ENCODE measurements at places on chromosomes 3 and 15.

DNA sequence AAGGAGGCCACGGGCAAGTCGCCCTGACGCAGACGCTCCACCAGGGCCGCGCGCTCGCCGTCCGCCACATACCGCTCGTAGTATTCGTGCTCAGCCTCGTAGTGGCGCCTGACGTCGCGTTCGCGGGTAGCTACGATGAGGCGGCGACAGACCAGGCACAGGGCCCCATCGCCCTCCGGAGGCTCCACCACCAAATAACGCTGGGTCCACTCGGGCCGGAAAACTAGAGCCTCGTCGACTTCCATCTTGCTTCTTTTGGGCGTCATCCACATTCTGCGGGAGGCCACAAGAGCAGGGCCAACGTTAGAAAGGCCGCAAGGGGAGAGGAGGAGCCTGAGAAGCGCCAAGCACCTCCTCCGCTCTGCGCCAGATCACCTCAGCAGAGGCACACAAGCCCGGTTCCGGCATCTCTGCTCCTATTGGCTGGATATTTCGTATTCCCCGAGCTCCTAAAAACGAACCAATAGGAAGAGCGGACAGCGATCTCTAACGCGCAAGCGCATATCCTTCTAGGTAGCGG lies at the start of gene EPM2AIP1:
TSS of gene EPM2AIP1 (minus strand) at position 326 of the 520 bp plus-strand sequence. CDS start at position 272, 54 bp downstream.
- DNase-seq: no peak

- no peak for DNase-seq
These were observed 656.0 kb upstream of the GRM7 start for GRCh38 chr3:6204891-6205290.

GRCh38 chr15:54307252-54307902 lies 329.1 kb downstream of the UNC13C start:
- no peak for DNase-seq

DNA sequence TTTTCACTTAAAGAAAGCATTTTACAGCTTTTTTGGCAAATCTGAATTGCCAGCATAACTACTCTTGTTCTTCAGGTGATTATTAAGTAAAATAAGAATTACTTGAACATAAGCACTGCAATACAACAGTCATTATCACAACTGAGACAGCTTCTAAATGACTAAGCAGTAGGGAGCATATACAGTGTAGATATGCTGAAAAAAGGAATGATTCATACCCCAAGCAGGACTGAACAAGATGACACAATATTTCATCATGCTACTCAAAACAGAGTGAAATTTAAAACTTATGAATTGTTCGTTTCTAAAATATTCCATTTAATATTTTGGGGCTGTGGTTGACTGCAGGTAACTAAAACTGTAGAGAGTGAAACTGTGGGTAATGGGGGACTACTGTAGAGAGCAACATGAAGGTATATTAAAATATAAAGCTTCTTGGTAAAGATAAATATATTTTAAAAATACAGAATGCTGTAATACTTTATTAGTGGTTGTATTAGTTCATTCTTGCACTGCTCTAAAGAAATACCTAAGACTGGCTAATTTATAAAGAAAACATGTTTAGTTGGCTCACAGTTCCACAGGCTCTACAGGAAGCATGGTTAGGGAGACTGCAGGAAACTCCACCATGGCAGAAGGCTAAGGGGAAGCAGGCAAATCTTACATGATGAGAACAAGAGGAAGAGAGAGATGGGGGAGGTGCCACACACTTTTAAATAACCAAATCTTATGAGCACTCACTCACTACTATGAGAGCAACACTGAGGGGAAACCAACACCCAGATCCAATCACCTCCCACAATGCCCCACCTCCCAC lies 84.8 kb downstream of the DCLK3 start:
- DNase-seq: no peak

DNA sequence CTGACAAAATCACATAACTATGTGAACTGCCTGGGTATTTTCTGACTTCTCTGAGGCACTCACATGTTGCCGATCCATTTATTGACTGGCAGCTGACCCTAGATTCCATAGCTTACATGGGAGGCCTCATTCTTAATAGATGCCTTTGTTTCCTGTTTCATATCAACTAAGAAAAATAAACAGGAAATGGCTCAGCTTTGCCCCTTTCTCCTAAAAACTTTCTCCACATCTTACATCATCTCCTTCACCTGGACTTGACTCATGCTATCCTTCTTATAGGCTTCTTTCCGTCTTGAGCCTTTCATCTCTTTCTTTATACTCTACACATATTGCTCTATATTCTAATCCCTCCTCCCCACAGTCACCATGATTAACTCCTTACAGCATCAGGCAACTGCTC lies 38.0 kb downstream of the TXNRD3 start:
- DNase-seq: no peak

DNA sequence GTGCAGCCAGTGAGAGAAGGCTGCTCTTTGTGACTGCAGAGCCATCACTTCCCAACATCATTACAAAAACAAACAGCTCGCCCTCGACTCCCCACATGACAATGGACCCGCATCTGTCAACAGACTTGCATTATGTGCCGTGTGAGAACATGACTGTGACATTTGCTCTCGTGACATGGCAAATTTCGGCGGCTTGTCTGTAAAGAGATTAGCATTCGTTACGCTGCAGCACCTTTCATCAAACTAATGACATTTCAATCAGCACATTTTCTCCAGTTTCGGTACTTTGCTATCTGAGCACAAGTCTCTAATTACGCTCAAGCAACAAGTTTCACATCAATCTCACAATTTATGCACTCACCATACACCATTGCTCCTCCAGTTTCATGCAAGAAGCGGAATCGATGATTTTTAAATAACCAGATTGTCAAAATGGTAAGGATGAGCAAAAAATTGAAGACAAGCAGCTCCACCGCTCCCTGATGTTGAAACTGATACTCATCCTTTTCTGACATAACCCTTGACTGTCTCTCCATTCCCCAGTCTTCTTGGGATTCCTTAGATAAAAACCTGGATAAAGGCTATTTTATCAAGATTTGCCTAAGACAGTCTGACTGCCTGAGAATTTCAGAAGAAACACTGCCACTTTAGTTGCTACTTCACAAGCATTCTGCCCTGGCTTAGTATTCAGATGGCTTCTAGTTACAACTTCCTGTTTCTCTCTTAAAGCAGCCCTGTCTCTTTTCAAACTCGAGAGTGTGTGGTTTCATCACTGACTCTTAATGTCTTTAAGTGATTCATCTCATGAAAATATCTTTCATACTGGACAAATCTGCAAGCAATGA lies at the start of gene SLC9A9:
TSS of gene SLC9A9 (minus strand) at position 682 of the 845 bp plus-strand sequence. CDS start at position 536, 146 bp downstream.
- DNase-seq: peak; percentile 49

- no peak for DNase-seq
These were observed 121.7 kb downstream of the ZMAT3 start for GRCh38 chr3:178949896-178950295.

DNA sequence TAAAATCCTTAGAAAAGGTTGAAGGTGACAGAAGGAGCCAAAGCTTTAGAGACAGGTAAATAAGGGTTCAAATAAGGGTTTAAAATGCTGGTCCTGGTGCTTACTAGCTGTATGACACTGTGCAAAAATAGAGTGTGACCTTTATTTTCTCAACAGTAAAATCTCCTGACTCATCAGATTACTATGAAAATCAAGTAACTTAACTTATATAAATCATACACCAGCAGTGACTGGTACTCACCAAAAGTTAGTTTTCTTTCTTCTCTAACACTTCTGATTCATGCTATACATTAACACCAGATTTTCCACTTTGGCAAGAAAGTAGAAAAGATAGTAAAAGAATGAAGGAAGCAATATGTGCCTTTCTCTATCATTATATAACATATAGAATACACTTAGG lies 205.9 kb upstream of the GBE1 start:
- DNase-seq: no peak

- no peak for DNase-seq
These were observed 133.3 kb downstream of the RPLP1 start for GRCh38 chr15:69585937-69586336.

DNA sequence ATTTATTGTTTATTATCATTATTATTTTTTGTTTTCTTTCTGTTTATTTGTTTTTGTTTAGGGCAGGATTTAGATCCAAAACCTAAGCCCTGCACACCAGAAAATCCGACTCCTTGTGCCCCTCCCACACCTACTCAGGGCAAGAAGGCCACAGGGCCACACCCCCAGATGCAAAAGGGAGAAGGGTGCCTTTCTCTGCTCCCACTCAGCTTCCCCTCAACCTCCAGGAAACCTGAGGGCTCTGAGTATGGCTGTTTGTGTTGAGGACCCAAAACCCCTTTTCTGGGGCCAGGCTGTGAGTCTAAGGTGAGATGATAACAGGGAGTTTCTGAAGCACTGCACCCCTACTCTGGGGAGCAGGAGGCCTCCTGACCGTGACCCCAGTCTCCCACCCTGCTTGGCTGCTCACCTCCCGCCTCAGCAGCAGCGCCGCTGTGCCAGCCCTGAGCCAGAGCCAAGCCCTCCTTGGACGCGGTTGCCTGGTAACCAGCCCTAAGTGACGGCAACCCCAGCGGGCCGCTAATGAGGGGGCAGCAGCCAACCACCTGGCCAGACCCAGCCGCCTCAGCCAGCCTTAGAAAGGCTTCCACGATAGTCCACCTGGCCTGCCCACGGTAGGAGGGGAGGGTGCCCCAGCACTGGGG lies 6.4 kb upstream of the C15orf39 start:
- no peak for DNase-seq

GRCh38 chr15:100277087-100277855 lies 64.5 kb downstream of the ADAMTS17 start:
- DNase-seq: no peak

DNA sequence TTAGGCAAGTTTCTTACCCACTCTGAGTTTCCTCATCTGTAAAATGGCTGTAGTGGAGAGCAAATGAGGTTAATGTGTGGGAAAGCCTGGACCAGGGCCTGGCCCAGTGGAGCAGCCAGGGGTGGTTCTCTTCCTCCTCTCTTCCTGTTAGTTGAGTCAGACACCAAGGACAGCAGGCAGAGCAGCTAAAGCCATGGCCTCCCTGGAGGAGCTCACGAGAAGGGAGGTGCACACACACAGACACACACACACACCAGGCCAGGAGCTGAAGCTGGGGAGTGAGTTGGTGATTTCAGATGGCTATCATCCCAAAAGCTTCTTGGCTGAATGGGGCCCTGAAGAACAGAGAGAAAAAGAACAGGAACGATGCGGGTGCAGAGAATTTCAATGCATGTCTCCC lies 33.2 kb upstream of the TSPAN3 start:
- DNase-seq: no peak

GRCh38 chr3:89278302-89279025 lies 171.0 kb downstream of the EPHA3 start:
- no peak for DNase-seq

- DNase-seq: no peak
These were observed 13.0 kb upstream of the TMEM115 start for GRCh38 chr3:50372349-50372748.

DNA sequence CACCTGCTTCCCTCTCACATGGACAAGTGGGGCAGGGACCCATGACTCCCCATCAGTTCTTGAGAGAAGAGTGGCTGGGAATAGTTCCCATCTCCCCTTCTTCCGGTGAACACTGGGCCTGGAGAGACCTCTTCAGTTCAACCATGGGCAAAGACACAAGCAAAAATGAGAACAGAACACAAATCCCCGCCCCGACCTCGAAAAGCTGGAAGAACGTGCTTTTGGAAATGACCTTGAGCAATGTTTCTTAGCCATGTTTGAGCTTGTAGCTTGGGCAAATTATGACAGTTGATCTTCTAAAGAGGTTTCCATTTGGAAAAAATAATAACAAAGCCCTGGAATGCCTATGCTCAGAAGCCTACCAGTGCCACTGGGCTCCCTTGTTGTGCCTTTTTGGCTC lies 59.0 kb downstream of the FAM174B start:
- no peak for DNase-seq

GRCh38 chr15:83380059-83380458 lies 67.1 kb upstream of the SH3GL3 start:
- DNase-seq: no peak

GRCh38 chr3:170502297-170502696 lies 83.6 kb downstream of the SLC7A14 start:
- DNase-seq: no peak

GRCh38 chr3:150238995-150239619 lies 169.0 kb upstream of the TSC22D2 start:
- DNase-seq: no peak

- DNase-seq: no peak
These were observed 412 bp downstream of the SLC41A3 start for GRCh38 chr3:126083511-126083912.

DNA sequence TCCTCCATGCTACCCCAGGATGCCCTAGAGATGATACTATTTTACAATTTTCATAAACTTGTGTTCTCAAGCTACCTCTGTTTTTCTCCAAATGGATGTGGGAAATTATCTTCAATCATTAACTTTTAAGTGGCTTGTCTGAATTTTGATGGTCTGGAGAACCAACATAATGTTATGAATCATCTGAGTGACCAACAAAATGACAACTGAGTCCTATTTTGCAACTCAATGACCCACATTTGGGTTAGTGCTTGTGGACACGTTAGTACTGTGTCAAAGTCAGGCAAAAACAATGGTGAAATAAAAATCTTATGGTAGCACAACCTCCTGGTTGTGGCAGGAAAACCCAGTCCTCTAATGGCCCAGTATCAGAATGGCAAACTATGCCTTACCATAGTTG lies 352.4 kb upstream of the ZNF385D start:
- no peak for DNase-seq

DNA sequence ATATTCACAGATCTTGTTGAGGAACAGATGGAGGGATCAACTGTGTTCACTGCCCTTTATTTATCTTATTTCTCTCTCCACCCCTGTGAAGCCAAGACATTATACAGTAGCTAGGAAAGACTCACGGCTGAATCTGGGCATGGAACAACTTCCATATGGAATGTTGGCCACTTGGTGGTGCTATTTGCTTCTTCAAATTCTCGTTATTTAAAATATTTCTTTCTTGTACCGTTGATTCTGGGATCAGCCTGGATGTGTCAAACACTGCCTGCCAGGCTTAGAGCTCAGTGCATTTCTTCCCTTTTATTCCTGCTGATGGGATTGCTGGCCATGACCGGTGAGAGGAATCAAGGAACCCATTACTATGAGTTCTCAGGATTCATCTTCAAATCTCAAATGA lies 17.5 kb upstream of the GASK1A start:
- DNase-seq: no peak

GRCh38 chr15:63715818-63716217 lies 117.9 kb downstream of the HERC1 start:
- no peak for DNase-seq

- DNase-seq: no peak
These were observed 29.8 kb downstream of the ZNF592 start for GRCh38 chr15:84778194-84778593.

- DNase-seq: no peak
These were observed 119.7 kb downstream of the SST start for GRCh38 chr3:187550446-187550845.

GRCh38 chr15:35936284-35936683 lies 390.3 kb upstream of the DPH6 start:
- no peak for DNase-seq

- DNase-seq: no peak
These were observed 114.4 kb downstream of the LPP start for GRCh38 chr3:188268336-188268735.

All from bone marrow (tissue), 2 donors.